ENCODE measurements at places on chromosomes 7 and 10.

DNA sequence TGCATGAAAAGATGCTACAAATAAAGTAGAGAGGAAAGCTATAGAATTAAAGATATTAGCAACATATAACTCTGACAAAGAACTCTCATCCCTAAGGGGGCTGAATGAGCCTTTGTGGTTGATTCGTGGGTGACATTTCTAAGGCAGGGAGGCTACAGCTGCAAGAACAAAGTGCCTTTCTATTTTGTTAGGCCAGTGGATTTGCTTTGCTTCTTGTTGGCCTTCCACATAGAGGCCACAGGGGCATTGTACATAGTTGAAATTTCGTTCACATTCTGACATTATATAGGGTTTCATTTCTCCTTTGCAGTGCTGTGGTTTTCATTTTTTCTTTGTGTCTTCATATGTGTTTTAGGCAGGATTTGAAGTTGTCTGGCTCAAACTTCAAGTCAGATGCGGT lies 819.2 kb upstream of the C7orf33 start:
- DNase-seq: no peak

GRCh38 chr10:119443970-119444660 lies 98.4 kb downstream of the RGS10 start:
- DNase-seq: no peak

GRCh38 chr10:113552701-113553100 lies at the start of gene HABP2:
Gene HABP2 (plus strand): TSS chr10:113553053. CDS start chr10:113553122, 69 bp downstream.
- DNase-seq: no peak

DNA sequence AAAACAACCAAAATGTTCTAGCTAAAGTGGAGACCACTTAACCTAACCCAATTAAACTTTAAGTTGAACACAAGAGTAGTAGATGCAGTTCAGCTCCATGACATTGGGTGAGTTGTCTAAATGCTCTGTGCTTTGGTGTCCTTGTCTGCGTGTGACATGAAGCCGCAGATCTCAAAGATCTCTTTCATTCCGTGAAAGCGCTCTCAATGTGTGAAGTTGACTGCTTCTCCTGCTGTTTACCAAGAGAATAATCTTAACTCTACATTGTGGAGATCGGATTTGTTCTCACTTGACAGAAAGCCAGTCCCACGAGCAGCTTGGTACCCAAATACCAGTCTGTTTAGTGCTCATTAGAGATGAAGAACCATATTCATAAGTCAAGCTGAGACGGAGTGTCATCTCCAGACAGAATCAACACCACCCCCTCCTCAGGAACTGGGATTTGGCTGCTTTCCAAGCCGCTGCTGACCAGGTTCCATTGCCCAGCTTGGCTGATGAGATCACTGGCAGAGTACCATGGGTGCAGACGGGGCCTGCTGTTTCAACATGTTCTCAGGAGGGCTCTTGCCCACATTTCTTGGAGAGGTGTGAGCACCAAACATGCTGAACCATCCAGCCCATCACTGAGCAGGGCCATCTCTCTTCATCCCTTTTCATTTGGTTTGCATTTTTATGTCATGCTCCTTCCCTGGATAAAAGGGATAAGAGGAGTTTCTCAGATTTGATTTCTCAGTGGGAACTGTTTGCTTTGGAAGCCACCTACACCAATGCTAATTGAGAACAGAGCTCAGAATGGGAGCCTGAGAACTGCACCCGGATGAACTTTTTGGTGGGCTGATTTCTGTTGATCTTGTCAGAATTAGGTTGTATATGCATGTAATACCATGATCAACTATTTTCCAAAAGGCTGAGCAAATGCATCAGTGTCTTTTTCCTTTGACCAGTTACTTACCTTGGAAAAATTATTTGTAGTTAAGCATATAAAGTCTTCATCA lies 95.8 kb upstream of the AGBL3 start:
- peak; percentile 32 for DNase-seq

- no peak for DNase-seq
Measured at GRCh38 chr7:91041901-91042484, 222.2 kb upstream of the FZD1 start.

DNA sequence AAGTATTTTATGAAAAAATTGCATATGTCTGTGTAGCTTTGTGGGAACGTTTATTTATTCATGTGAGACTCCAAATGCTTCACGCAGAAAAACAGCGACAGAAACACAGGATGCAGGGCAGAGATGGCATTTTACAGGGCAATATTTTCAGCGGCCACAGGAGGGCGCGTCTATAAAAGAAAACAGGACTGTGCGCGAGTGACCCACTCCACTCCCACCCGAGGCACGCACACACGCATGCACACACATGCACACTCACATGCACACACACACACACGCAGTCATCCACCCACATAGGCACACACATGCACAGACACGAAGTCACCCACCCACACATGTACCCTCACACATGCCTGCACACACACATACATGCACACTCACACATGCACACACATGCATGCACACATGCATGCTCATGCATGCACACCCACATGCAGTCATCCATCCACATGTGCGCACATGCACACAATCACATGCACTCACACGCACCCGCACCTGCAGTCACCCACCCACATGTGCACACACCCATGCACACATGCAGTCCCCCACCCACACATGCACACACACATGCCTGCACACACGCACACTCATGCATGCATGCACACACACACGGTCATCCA lies 96.3 kb downstream of the DNAJB6 start:
- DNase-seq: no peak

DNA sequence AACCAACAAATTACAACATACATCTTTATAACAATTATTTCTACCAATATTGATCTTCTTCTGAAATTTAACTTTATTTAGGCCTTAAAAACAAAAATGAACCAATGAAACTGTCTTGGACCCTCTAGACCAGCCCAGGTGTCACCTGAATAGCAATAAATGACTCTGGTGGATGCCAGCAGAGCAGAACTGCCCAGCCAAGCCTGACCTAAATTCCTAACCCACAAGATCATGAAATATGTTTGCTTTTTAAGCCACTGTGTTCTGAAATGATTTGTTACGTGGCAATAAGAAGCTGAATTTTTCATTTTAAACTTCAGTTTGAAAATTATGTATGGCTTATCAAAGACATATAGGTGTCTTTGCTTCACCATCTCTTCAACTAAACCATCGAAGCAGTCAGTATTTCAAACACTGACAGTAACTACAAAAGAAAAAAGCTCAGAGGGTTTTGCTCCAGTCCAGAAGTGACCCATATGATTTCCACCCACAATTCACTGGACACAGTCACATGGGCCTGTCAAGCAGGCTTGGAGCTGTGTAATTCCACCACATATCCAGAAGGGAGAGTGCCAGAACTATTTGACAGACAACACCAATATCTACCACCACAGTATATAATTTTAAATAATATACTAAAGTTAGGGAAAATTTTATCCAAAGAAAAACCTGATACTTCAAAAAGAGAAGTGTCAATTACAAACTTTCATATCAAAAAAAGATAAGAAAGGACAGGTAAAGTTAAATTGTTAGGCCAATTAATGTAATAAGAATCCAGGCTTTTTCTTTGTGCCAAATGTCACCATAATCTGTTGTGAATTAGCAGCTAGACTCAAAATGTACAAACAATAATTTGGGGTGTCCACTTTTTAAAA lies 94.5 kb downstream of the KMT2C start:
- DNase-seq: peak; percentile 60

DNA sequence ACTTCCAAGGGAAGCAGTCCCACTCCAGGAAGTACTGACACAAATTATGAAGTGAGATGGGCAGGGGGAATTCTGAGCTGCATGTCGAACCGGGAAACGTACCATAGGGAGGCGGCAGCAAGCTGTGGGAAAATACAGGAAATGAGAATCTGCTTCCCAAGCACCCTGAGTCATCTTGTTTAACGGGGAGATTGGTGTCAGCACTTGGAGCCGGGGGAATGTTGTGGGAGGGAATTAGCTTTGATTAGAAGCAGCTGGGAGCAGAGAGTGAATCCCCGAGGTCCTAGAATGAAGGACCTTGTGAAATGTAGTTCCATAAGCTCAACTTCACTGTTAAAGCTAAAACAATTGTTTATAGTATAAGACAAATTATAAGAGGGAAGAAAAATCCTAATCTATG lies 141.4 kb upstream of the PRKCQ start:
- DNase-seq: no peak

DNA sequence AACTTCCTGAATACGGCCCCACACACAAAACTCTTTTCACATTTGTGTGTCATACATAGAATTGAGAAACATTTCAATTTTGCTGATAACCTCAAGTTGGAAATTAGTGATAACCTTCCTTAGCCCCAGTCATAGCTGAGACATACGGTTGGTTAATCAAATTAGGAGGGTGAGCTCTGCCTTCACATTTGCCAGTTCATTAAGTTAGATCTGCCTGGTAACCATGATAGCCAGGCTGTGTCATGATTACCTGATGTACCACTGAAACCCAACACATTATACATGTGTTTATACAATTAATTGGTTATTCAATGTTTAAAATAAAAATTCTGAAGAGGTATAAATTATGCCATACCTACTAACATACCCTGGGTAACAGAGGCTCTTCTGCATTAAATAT lies 60.8 kb upstream of the RAB11FIP2 start:
- DNase-seq: no peak

DNA sequence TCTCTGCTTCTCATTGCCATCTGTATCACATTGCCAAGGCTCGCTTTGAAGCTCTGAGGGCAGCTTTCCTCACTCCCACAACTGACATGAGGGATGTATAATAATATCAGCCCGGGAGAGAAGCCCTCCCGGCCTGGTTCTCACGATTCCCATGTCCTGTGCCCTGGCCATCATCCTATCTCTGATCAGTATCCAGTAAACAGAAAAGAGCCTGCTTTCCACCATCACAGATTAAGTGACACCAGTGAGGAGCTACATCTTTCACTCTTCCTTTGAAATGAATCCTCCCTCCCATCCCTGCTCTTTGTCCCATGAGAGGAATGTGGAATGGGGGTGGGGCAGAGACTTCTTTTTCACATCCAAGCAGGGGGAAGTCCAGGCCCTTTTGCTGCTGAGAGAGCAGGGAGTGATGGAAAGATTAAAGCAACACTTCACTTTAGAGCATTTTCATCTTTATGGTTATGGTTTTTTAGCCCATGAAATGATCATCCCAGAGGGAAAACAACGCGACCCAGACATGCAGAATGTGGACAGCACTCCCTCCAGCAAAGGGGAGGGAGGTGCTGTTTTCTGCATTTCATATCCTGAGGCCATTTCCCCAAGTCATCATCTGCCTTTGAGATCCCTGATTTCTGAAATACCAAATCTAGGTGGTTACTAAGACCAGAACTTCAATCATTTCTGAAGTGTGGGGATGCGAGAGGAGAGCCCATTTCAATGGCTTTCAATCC lies 84.6 kb upstream of the LYZL1 start:
- peak; percentile 3 for DNase-seq

DNA sequence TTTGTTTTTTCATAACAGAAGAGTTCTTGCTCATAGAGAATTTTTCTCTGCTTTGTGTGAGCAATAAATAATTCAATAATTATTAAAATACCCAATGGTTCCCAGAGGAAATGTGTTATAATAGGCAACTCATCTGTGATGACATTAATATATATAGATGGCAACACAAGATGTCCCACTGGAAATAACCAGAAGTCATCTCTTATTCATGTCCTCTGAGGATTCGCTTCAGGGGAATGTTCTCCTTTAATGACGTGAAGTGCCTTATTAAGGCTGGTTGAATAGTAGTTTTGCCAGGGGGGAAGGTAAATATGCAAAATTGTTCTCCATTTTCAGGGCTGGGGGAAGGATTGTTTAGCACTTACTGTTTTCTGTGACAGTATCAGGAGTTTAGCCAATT lies 3.1 kb downstream of the SLC39A12 start:
- DNase-seq: no peak

All from HepG2 (cell line).